ENCODE measurements at places on chromosomes 2 and 18.

- DNase-seq, result no peak
These were observed 131.3 kb downstream of the DOK6 start for GRCh38 chr18:69531973-69532372.

DNA sequence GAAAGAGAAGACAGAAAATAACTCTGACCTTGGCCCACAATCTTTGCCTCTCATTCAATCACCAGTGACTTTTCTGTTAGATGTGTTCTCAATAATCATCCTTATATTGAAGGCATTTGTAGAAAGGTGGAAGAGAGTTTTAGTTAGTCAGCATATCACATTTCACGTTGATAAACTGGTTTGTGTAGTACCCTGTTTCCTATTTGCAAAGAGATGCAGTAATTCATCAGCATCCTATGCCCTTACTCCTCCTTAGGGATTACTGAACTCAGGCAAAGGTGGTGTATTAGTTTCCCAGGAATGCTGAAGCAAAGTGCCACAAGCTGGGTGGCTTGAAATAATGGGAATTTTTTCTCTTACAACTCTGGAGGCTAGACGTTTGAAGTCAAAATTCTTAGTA is 145.0 kb downstream of the SPP2 start:
- no peak for DNase-seq

- peak; percentile 75 for DNase-seq
These were observed 186.1 kb upstream of the RAB12 start for GRCh38 chr18:8423051-8423557.

- DNase-seq, result no peak
These were observed 43.7 kb upstream of the SEMA4C start for GRCh38 chr2:96913398-96914202.

GRCh38 chr2:133606616-133607015 is 38.4 kb upstream of the NCKAP5 start:
- no peak for DNase-seq

DNA sequence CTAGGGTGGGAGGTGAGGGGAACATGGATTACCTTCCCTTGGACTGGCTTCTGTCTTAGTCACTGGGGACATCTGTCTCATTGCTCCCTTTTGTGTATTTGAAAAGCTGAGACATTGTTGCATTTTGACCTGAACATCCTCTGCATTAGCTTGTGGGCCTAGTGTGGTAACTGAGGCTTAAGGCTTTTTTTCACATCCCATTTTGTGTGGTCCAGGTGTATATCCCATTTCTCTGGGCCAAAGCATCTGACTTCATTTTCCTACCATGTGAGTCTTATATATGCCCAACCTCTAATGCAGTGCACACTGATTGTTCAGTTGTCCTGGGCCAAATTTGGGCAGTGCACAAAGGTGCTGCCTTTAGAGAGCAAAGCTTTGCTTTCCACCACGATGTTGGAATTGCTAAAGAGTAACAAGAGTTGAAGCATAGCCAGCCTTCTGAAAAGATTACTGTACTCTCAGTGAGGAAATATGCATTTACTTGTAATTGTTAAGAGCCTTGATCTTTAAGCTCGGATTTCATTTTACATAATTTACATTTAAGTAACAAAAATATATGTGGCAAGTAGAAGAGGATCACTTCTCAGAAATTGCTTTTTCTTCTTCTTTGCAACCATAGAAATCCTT is 13.3 kb downstream of the PRKCE start:
- DNase-seq, result no peak

DNA sequence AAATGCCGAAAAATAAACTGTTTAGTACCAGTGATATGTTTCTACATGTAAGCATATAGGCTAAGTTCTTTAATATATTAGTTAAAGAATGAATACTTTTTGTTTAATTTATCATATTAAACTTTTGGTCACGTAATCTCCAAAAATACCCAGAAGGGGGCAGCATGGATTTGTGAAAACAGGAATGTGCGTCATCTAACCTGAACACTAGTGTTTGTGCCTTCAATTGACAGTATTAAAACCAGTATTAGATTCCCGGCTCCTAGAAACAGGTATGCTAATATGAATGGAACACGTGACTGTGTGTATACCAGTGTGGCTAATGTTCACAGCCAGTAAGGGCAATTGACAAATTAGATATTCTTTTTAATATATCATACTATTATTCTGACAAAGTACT is 51.8 kb downstream of the WDR7 start:
- DNase-seq, result peak; percentile 44

DNA sequence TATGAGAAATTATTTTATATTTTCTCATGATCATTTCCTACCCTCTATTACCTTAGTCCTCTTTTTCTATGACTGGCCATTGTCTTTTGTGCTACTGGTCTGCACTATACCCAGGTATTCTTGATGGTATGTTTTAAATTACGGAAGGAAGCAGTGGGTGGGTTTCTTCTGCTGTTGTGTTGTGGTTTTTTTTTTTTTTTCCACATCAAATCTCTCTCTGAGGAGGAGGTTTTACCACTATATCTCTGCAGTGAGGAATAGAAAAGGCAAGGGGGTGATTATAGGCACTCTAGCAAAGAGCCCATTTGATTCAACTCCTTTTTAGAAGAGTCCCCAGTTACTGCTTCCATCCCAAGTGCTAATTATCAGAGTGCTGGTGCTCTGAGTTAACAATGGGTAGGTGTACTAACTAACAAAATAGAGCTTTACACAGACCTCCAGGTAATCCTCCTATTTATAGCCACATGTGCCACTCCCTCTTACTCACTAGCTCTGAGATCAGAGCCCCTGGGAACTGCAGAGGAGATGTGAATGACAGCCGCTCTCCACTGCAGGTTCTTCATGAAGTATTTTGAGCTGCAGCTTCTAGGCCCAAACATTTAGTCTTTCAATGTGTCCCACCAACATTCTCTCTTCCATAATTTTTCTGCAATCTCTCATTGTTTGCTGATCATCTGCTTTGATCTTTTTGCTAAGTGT is 301.6 kb upstream of the GULP1 start:
- DNase-seq, result no peak

DNA sequence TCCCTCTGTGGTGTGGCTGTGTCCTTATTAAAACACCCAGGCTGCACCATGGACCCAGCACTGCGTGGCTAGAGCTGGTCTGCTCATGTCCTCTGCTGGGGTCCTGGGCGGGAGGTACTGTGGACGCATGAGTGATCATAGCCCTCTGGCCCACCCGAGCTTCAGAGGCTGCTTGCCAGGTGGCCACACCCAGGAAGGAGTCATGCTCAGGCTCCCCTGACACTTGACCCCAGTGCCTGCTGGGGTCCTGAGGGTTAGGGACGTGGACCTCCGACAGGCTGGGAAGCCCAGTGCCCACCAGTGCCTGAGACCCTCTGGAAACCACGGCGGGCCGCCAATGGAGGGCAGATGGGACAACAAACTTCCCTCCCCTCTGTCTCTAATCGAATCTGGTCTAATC is 66.3 kb upstream of the HS6ST1 start:
- no peak for DNase-seq

- peak; percentile 89 for DNase-seq
These were observed 9.6 kb downstream of the SSB start for GRCh38 chr2:169808221-169808620.

DNA sequence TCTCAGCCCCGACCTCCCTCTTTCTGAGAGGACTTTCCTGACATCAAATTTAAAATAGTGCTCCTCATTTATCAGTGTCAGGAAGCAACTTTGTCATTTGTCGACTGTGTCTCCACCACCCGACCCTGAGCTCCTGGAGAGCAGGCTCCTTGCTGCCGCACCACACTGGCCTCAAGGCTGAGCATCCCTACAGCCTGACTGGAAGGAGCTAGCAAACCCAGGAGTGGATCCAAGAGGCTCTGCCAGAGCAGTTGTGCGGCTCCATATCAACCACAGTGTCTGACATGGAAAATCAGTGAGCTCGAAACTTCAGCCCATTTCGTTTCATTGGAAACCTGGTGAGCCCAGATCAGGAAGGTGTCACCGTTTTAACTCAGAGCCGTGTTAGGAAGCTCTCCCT is 125.2 kb downstream of the PTGR3 start:
- no peak for DNase-seq

GRCh38 chr2:197894751-197895274 is 90.4 kb downstream of the PLCL1 start:
- no peak for DNase-seq

GRCh38 chr2:98311771-98312545 is 34.3 kb upstream of the CNGA3 start:
- DNase-seq, result no peak

DNA sequence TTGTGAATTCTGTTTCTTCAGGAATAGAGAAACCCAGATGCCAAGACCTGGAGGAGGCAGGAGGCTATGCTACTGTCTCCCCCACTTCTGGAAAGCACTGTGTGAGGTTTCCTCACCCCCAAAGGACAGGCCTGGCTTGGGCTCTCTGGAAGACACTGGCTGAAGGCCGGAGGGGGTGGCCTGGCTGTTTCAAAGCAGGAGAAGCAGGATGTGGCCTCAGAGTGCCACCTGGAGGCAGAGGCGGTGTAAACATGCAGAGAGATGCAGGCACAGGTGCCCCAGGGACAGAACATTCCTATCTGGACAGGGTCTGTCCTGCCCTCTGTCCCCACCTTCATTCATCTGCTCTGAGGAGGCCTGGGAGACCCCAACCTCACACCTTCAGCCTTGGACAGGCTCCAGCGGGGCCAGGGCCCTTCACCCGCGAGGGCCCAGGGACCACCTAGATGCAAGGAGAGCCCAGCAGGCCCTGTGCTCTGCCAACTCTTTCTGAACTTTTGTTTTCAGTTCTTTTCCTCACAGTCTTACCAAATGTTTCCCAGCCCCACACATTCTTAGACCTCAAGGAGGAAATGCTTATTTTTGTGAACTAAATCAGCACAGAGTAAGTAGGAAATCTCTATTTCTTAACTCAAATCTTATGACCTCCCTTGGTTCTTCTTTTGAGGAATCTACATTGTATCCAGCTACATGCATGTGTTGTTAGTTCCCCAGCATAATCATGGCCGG is 79.2 kb downstream of the LONRF2 start:
- peak; percentile 73 for DNase-seq

- peak; percentile 18 for DNase-seq
These were observed 476.7 kb upstream of the RAB6C start for GRCh38 chr2:129502781-129503180.

- DNase-seq, result no peak
These were observed 7.2 kb upstream of the SPOPL start for GRCh38 chr2:138494265-138494966.

GRCh38 chr2:222399038-222399783 is 25.1 kb upstream of the SGPP2 start:
- no peak for DNase-seq

DNA sequence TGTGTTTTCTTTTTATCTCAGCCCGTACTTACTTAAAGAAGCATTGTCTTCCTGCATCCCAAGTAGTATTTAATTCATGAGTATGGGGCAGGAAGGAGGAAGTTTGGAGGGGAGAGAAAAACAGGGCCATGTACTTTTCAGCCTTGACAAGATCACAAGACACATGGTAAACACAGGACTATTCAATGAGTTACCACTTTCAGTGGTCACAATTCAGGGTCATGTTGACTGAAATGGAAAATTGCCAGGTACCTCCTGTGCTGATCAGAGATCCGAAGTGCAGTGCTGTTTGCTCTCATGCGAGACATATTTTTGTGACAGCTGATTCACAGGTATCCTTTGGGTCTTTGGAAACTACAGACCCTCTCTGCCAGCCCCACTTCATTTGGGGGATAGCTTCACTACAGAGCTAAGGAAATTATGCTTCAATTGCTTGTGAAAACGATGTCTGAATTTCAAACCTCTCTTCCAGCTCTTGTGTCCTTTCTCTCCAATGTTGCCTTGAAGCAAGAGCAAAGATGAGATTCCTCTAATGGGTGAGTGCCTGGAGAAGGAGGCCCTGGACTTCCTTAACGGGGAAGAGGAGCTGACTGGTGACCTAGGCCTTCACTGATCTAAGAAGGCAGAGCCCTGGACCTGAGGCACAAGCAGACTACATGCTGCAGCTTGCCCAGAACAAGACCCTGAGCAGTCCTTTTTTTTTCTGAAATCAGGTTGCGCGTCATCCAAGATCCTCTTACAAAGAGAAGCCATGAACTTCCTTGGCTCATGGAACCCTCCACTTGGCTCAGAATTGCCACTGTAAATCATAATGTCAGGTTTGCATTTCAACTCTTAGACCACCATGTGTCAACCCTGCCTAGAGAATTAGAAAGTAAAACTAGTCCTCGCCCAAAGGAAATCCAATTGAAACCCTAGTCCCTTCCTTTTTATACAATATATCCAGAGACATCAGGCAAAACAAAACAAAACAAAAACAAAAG is 44.1 kb downstream of the EVA1A start:
- DNase-seq, result no peak

GRCh38 chr18:32301976-32302743 is 112.3 kb downstream of the MEP1B start:
- peak; percentile 79 for DNase-seq

- DNase-seq, result no peak
These were observed 678.0 kb upstream of the RAB6C start for GRCh38 chr2:129301431-129301913.

DNA sequence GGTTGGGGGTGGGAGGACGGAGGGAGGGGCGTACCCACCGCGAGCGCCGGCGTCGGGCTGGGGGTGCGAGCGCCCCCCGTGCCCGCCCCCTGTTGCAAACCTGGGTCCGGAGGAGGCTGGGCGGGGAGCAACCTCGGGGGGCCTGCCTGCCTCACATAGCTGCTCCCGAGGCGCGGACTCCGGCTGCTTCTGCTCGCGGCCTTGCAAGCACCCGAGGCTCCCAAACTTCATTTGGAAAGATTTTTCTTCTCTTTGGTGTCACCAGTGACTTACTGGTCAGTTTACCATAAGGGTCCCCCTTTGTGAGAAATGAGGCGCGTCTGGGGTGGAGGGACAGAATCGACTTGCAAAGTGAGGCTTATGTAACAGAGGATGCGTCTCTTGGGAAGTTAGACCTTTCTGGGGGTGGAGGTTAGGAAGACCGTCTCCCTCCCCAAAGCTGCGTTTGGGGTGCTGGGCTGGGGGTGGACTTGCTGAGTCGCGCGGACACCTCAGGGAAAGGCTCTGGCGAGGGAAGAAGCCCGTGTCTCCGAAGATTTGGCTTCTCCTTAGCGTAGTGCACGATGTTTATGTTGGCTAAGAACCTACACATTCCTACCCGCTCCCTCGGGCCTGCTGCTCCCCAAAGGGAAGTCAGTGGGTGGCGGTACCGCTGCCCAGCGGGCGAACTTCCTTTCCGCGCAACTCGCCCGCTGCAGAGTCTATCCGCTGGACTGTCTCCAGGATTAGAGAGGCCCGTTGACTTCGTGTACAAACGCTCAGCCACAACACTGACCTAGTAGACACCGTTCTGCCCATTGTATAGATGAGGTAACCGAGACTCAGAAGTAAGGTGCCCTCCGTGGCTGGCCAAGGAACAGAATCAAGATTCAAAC is 559 bp downstream of the TMEM37 start:
- peak; percentile 61 for DNase-seq

GRCh38 chr2:182767578-182767977 is 51.5 kb downstream of the DNAJC10 start:
- peak; percentile 5 for DNase-seq

GRCh38 chr18:62506495-62507143 is 16.2 kb upstream of the ZCCHC2 start:
- DNase-seq, result no peak

GRCh38 chr2:88016086-88016959 is at the start of gene RNU2-63P:
Gene RNU2-63P (minus strand): TSS chr2:88016547.
- DNase-seq, result peak; percentile 96

Data from fibroblast of skin of scalp (primary cell).